ENCODE measurements at places on chromosomes 6 and 20.
A peak's percentile ranks its signal among the peaks of the same experiment; 100 is the strongest.

DNA sequence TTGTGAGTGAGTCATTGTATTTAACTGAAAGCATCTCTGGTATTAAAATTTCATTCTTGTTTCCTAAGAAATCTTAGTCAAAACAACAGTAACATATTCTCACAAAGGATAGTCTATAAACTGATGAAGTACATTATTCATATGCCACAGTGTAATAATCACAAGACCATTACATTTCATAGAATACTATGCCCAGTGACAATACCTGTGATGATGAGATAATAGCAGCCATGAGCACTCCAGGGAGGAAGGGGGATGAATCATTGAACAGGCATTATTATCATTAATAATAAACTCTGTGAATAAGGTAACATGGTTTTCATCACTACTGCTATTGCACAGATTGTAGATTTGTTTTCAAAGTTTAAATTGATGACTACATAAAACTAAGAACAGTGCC is 667.9 kb downstream of the EPM2A start:
- no peak for DNase-seq

DNA sequence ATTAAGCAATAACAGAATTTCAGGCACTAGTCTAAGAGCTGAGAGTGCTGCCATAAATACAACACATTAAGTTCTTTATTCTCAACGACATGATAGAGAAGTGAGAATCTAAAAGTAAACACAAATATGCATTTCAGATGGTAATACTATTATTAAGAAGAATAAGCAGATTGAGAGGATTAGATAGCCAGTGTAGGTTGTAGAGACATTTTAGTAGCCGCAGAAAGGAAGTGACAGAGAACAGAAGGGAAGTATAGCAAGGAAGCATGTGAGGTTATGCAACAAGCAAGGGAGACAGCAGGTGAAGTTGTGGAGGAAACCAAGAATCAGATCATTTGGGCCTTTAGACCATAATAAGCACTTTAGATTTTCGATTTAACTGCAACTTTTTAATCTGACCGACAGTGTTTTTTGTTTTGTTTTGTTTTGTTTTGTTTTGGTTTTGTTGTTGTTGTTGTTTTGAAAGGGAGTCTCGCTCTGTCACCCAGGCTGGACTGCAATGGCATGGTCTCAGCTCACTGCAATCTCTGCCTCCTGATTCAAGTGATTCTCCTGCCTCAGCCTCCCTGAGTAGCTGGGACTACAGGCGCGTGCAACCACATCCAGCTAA is 737.0 kb upstream of the ADGRB3 start:
- DNase-seq, result no peak

- no peak for DNase-seq
Measured at GRCh38 chr20:35276408-35276807, 1.5 kb downstream of the MMP24OS start.

DNA sequence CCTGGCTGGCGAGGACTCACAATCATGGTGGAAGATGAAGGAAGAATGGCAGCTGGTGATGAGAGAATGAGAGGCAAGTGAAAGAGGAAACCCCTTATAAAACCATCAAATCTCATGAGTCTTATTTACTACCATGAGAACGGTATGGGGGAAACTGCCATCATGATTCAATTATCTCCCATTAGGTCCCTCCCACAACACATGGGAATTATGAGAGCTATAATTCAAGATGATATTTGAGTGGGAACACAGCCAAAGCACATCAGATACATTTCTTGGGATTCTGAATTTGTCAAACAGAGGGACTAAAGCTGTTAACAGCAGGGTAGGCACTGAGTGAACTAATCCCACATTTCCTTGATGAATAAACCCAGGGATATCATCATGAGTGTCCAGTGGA is 116.2 kb upstream of the PLCB4 start:
- DNase-seq, result no peak

- DNase-seq, result no peak
Measured at GRCh38 chr20:25218492-25218891, 23.0 kb downstream of the ENTPD6 start.

DNA sequence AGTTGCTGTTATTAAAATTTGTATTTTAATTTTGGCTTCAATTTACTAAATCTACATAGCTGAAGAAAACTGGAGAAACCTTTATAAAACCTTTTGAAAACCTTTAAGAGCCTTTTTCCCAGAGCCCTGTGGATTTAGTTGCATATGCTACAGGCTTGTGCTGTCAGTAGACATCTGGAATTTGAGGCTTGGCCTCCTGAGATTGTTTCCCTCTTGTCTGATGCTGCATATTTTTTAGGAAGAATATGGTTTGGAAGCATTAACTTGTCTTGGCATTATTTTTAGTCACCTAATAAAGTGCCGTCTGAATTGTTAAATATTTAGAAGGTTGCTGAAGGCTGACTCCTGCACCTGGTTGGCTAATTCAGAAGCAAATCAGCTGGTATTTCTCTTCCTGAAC is 369.4 kb downstream of the UTRN start:
- DNase-seq, result no peak

DNA sequence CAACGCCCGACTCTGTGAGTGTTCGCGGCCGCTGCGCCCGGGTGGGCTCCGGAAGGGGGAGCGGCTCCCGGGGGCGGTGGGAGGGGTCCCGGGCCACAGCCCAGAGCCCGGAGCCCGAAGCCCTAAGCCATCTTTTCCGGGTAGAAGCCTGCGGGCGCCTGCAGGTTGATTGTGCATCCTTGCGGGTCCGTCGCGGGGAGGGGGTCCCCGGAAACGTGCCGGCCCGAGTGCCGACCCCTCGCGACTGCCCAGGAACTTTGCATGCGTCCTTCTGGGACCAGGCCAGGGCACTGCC is 413 bp downstream of the PTPRA start:
- DNase-seq, result peak; percentile 41

DNA sequence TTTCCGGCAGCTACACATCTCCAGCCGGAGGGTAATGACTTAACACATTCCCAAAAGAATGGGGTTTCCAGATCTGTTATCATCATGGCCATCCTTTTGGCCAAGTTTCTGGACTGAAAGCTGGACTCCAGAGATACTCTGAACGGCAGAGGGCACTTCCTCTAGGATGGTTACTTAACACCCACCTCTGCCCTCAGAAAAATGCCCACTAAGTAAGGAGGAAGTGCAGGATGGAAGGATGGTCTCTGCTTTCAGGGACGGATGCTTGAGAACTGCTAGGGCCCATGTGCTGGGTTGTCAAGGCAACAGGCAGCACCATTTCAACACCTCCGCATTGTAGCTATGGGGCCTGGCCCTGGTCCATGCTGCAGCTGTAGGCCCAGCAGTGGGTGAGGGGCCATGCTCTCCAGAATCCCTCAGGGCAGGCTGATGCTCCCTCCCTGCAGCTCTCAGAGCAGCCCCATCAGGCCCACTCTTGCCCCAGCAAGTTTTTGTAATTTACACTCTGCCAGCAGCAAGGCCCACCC is 16.5 kb upstream of the TGM3 start:
- DNase-seq, result no peak

- DNase-seq, result no peak
Measured at GRCh38 chr6:39426073-39426456, 103.6 kb upstream of the KCNK16 start.

DNA sequence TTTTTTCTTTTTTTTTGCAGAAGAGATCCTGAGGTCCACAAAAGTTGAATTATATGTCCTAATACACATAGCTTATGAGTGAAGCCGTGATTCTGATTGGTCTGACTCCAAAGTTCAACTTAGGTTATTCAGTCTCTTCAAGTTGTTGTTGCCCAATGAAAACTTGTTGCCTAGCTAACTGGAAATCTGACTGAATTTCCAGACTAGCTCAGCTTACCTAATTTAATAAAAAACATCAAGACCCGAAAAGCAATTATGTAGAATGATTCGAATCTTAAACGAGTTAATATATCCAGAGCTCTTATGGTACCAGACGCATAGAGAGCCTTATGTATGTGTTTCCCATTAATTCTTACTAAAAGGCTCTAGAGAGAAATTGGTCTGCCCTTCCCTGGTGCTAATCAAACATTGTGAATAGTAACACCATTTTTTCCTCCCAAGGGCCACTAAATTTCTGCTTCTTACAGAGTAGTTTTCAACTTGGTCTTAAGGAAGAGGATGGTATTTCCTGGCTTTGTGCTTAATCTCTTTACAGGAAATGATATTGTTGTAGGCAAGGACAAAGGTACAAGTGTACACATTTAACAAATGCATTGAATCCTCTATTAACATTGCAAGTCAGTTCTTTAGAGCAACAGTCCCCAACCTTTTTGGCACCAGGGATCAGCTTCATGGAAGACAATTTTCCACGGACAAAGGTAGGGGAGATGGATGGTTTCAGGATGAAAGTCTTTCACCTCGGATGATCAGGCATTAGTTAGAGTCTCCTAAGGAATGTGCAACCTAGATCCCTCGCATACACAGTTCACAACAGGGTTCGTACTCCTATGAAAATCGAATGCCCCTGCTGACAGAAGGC is 107.9 kb downstream of the TSHZ2 start:
- DNase-seq, result no peak

DNA sequence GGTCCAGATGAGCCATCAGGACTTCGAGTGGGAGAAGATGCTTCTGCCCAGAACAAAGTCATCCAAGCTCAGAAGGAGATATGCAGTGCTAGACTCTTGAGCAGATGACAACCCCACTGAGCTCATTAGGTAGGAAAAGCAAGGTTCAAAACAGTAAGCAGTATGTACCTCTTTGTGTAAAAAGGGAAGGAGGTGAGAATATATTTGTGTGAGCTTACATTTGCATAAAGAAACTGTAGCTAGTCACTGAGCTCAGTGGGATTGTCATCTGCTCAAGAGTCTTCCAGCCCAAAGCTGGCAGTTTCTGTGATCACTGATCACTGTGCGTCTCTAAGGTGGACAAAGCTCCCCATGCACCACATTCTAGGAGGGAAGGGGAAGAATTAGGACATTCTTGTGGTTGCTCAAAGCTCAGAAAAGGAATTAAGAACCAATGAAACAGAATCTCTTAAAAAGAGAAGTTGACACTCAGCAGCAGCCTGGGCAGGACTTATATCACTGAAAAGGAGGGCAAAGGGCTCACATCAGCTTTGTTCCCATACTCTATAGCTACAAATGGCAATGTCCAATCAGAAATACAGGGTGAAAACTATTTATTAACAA is 90.0 kb upstream of the MAFB start:
- no peak for DNase-seq

DNA sequence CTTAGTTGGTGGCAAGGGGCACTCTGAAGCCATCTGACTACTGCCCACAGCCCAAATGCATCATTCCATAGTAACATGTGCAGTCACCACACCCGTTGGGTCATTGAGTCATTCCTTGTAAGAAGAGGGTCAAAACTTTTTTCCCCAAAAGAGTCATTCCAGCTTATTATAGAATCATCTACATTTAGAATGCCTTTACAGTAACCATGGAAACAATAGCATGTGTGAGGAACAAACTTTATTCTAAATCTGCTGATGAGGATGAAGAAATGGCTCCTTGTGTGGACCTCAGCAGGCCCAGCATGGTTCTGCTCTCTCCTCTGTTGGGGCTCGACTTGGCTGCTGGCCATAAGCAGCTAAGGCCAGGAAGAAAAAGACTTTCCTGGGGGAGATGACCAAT is 111.2 kb upstream of the PTPRT start:
- DNase-seq, result no peak

DNA sequence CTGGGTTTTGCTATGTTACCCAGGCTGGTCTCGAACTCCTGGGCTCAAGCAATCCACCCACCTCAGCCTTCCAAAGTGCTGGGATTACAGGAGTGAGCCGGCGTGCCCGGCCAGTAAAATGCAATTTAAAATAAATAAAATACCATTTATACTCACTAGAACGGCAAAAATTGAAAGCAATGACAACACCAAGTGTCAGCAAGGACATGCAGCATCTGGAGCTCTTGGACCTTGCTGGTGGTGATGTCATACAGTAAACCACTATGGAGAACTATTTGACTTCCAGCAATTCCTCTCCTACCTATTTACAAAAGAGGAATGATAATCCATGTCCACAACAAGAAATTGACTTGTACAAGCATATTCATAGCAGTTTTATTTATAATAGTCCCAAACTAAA is 105.7 kb upstream of the PHACTR1 start:
- DNase-seq, result no peak

All from NCI-H774 (cell line).